LoVo (cell line): ENCODE measurements at places on chromosomes 1 and 21.
A peak's percentile ranks its signal among the peaks of the same experiment; 100 is the strongest.

DNA sequence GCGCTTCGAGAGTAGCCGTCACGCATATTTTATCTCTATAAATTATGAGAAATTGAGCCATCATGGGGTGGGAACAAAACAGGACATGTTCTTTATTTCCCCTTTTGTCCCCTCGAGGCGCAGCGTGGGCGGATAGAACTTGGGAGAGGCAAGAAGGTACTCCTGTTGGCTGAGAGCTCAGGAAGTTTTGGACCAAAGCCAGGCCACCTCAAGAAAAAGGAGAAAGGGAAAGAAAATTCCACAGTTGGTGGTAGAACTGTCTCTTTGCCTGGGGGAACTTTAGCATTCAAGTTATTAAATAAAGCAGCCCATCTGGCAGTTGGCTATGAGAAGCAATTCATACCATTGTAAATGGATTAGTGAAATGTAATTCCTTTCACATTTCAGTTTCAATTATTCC lies 76.4 kb upstream of the DSCAM start:
- no peak for DNase-seq

- DNase-seq, result no peak
Observed at GRCh38 chr1:43708002-43708410, 670 bp downstream of the ST3GAL3 start.

GRCh38 chr1:212760126-212760823 lies 31.3 kb downstream of the NSL1 start:
- no peak for DNase-seq

DNA sequence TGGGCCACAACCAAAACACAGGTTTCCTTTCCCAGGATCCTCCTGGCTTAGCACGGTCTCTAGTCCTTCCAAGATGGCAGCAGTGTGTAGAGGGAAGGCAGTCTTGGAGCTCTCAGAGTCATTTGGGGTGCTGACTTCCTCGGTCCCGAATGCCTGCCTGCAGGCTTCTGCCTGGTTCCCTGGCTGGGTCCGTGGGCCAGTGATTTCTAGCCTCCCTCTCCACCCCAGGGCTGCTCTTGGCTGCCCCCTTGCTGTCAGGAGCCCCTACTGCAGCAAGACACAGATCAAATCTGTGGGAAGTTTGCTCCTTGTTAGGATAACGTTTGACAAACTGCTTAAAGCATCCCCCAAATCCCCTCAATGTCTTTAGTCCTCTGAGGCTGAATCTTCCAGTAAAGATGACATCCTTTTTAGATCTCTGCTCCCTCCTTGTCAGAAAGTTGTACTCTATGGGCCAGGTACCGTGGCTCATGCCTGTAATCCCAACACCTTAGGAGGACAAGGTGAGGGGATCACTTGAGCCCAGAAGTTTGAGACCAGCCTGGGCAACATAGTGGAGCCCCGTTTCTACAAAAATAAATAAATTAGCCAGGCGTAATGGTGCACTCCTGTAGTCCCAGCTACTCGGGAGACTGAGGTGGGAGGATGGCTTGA lies 272.5 kb downstream of the RRAGC start:
- peak; percentile 8 for DNase-seq

GRCh38 chr1:233662575-233663304 lies 48.8 kb downstream of the KCNK1 start:
- no peak for DNase-seq

GRCh38 chr1:9073143-9073542 lies 3.7 kb upstream of the SLC2A5 start:
- DNase-seq, result no peak

GRCh38 chr1:17588048-17588871 lies 48.8 kb downstream of the ARHGEF10L start:
- DNase-seq, result peak; percentile 53

DNA sequence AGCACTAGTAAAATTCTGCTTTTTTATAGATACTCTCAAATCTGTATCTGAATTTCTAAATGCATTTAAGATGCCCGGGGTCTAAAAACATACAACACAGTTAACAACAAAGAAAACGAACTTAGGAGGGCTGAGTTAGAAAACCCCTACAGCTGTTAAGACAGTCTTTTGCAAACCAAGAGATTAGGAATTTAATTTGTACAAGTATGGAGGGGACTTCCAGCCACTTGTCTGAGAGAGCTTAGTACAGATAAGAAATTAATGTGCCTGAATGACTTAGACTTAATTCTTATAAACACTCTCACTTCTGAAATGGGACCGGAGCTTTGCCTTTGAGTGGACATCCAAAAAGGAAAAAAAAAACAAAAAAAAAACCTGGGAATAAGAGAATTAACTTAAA lies 61.6 kb downstream of the SMYD3 start:
- DNase-seq, result no peak

DNA sequence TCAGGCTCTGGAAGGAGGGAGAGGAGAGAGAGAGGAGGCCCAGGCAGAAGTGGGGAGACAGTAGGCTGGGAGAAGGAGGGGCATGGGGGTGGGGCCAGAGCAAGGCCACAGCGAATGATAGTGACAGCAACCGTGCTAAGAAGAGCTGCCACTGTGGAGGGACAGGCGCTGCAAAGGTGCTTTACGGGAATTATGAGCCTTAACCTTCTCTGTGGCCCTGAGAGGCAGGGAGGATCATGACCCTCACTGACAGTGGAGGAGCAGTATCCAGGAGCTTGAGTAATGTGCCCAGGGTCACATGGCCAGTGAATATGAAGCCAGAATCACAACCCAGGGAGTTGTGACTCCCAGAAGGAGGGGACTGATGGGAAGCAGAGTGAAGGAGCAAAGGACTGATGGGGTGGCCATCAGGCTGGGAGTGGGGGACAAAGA lies 53.4 kb upstream of the RPL11 start:
- no peak for DNase-seq

GRCh38 chr1:207487636-207488035 lies 8.3 kb upstream of the CR1 start:
- DNase-seq, result no peak

- no peak for DNase-seq
Observed at GRCh38 chr1:109928591-109929111, 18.0 kb downstream of the CSF1 start.

- peak; percentile 29 for DNase-seq
Observed at GRCh38 chr1:214637722-214638458, 34.9 kb downstream of the CENPF start.

DNA sequence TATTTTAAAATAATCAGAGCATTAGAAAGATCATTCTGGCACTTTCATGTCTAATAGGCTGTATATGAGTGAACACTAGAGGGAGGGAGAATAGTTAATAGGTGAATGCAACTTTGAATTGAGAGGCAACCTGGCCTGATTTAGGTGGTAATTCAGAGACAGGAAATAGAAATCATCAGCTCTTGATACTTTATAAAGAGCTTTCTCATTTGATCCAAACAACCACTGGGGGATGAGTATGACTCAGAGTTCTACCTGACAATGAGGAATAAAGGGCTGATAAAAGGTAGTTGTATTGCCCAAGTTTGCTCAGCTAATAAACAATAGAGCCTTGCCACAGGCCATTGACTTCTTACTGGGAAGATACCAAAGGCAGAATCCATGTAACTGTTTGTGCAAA lies 5.2 kb upstream of the FAM89A start:
- no peak for DNase-seq

DNA sequence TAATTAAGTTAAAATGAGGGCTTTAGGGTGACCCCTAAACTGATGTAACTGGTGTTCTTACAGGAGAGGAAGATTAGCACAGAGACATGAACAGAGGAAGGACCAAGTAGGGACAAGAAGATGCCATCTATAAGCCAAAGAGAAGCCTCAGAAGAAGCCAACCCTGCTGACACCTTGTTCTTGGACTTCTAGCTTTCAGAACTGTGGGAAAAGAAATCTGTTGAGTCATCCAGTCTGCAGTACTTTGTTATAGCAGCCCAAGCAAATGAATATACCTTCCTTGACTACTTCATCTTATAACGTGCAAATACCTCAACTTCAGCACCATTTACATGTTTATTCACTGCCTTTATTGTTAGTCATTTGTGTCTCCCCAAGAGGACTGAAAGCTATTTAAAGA lies 3.4 kb downstream of the ZBTB21 start:
- no peak for DNase-seq

DNA sequence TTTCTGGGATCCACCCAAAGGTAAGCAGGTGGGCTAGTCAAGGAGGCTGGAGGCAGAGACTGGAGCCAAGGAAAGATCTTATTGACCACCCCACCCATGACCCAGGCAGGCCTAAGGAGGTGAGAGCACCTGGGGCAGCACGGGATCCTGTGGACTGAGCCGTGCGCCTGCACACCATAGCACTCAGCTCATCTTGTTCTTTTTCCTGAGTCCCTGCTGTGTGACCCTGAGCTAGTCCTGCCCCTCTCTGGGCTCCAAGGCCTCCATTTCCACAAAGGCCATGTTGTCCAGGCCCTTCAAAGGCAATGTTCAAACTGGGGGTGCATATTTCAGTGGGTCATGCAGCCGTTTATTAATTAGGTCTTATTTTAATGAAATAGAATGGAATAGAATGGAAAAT lies 7.2 kb downstream of the FAM131C start:
- DNase-seq, result no peak
